Activated CD4-positive, CD25-positive, alpha-beta regulatory T cell treated with anti-CD3 and anti-CD28 coated beads, Interleukin-2, amount 50 U/mL, for 72 hours (primary cell): ENCODE measurements at places on chromosomes 6 and 20.

DNA sequence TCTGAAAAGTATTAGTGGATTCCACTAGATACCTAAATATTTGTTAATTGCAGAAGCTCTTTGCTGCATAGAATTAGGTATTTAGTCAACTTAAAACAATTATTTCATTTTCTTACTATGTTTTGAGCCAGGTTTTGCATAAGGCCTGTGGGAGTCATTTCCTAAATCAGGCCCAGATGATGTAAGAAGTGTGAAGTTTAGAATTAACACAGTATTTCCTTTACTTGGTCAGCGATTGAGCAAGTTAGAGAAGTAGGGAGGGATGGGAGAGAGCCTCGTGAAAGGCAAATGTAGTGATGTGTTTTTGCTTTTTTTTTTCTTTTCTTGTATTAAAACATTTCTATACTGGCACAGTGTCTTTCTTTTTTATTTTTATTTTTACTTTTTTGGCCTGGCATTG lies 711.1 kb downstream of the HDGFL1 start:
- no peak for DNase-seq

DNA sequence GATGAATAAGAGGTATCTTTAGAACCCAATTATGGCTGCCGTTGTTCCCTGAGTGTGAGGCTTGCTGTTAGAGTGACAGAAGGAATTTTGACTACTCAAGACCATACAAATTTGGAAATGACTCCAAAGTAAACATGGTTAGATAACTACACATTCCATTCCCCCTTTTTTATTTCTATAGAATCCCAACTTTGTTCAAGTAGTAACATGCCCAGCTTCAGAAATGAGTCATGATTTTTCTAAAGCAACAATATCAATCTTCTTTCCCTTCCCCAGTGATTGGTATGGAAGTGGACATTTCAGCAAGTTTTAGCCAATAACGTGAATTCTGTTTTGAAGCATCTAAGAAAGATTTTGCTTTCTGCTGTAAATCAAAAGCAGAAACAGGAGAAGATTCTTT lies 37.8 kb downstream of the HCRTR2 start:
- DNase-seq, result no peak

DNA sequence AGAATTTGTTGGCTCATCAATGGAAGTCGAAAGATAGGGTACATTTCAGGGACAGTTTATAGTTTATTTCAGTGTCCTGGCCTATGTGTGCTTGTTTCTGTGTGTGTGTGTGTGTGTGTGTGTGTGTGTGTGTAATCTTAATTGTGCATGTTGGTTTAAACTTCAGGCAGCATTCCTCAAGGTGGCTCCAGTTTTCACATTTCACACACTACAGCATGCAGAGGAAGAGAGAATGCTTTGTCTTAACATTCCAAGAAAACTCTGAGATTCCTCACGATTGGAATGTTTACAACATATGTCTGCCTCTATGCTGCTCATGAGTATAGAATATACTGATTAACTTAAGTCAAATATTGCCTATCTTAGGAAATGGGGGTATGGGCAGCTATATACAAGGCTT lies 332.6 kb upstream of the EPHA7 start:
- no peak for DNase-seq

DNA sequence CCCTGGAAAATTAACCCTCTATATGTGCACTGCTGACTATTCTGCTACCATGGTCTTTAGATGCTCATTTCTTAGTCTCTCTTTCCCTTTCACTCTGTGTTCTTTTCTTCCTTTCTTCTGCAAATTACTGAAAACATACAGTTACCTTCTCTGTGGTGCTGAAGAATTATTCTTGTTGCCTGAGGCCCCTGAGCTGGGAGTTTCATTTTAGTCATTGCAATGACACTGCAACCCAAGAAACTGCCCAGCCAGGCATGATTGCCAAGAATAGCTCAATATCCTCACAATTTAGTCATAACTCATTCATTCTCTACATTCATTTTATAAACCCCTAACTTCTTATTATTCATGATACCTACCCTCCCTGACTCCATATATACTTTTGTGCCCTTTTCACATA lies 245.8 kb upstream of the RAB32 start:
- DNase-seq, result no peak

DNA sequence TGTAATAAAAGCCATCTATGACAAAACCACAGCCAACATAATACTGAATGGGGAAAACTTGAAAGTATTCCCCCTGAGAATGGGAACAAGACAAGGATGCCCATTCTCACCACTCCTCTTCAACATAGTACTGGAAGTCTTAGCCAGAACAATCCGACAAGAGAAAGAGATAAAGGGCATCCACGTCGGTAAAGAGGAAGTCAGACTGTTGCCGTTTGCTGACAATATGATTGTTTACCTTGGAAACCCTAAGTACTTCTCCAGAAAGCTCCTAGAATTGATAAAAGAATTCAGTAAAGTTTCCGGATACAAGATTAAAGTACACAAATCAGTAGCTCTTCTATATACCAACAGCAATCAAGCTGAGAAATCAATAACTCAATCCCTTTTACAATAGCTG lies 14.0 kb upstream of the RUNX2 start:
- no peak for DNase-seq

DNA sequence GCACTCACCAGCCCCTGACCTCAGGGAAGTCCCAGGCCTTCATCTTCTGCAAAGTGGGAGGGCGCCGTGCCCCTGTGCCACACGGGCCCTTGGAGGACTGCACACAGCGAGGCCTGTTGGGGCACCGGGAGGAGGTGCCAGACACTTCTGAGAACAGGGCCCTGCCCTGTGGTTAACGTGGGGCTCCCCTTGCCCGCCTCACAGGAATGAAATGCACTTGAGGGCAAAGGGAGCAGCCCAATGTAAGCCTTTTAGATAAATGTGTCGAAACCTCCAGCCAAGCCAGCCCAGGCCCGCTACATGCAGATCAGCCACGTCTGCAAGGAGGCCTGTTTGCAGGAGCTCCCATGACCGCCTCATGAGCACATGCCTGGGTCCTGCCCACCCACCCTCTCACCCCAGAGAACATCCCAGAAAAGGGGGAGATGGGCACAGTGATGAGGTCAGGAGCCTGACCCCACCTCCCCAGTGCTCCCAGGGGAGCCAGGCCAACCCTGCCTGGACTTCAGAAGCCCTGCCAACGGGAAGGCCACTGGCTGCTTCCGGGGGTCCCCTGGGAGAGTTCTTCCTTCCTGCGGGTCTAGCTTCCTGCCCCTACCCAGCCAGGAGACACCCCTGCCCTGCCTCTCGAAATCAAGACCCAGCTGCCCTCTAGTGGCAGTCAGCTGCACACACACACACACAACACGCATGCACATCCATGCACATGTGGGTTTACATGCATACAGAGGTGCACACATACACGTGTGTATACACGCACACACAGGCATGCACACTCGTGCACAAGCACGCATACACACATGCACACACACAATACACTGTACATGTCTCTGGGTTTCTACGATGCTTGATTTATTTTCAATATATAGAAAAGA lies 178.7 kb downstream of the TAF4 start:
- DNase-seq, result no peak

DNA sequence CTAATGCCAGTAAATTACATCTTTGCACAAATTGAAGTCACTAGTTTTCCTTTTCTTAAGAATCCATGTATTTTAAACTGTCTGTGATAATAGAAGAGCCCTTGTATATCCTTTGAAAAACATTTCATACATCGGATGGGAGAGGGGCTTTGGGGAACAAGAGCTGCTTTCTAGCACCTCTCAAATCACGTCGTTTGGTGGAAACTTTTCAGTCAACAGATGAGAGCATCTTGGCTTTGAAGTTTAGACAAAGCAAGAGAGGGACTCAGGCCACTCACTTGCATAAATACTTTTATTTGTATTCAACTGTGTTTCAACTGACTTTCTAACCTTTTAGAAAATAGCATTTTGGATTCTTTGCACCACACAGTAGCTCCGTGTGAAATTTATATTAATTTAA lies 502.3 kb upstream of the IMPG1 start:
- DNase-seq, result no peak

GRCh38 chr6:87397656-87398055 lies 10.1 kb upstream of the CFAP206 start:
- DNase-seq, result no peak
